Stimulated activated CD4-positive, alpha-beta T cell treated with anti-CD3 and anti-CD28 coated beads, Interleukin-15, amount 100 ng/mL, for 1 hour (primary cell): ENCODE measurements at places on chromosomes 6 and 20.

GRCh38 chr6:158910484-158911440, 89.2 kb downstream of the RSPH3 start:
- no peak for DNase-seq

- DNase-seq, result no peak
Observed at GRCh38 chr20:7389216-7389615, 551.0 kb downstream of the HAO1 start.

GRCh38 chr6:70345619-70346018, 42.7 kb upstream of the COL9A1 start:
- no peak for DNase-seq

DNA sequence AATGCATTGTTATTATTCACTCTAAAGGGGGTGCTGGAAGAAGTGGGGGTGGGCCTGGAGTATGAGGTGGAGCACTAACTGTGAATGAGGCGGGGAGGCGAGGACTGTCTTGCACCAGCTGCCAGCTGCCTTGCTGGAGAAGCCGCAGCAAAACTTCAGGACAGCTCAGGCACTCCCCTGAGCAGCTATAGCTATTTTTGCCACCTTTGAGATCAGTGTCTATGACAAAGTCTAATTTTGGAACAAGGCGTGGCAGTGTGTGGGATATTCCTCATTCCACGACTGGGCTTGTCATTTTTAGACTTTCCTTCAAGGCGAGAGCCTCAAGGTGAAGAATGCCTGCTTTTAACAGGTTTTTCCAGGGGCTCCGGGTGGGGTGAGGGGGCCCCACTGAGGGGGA, 143.8 kb downstream of the DOK5 start:
- no peak for DNase-seq

DNA sequence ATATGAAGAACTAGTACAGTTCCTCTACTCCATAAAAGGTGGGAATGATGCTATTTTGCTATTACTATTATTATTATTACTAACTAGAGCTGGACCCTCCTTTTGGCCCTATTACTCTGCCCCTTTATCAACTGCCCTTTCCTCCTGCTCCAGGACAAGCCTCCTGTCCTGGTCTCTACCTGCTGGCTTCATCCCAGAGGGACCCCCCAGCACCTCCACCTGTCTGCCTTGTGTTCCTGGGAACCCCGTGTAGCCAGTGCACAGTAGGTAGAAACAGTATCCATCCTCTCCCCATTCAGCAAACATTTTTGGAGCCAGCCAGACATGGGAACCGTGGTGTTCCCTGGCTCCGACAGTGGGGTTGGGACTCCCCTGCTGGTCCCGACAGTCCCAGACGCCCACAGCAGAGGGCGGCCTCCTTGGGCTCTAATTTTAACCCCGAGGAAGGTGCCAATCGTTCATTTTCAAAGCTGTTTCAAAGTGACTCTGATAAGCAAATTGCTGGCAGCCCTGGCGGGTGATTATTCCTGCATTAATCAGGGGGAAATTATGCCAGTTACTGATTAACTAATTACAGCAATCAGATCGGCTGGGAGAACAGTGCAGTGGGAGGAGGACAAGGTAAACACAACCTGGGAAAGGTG, 44.2 kb upstream of the MDGA1 start:
- no peak for DNase-seq

GRCh38 chr6:135147637-135148592, 33.2 kb upstream of the MYB start:
- DNase-seq, result no peak

- no peak for DNase-seq
Observed at GRCh38 chr6:6661191-6661590, 72.7 kb downstream of the LY86 start.

GRCh38 chr6:22326500-22326899, 29.7 kb upstream of the PRL start:
- no peak for DNase-seq

- DNase-seq, result no peak
Observed at GRCh38 chr6:29011276-29011734, 6.2 kb upstream of the ZNF311 start.

DNA sequence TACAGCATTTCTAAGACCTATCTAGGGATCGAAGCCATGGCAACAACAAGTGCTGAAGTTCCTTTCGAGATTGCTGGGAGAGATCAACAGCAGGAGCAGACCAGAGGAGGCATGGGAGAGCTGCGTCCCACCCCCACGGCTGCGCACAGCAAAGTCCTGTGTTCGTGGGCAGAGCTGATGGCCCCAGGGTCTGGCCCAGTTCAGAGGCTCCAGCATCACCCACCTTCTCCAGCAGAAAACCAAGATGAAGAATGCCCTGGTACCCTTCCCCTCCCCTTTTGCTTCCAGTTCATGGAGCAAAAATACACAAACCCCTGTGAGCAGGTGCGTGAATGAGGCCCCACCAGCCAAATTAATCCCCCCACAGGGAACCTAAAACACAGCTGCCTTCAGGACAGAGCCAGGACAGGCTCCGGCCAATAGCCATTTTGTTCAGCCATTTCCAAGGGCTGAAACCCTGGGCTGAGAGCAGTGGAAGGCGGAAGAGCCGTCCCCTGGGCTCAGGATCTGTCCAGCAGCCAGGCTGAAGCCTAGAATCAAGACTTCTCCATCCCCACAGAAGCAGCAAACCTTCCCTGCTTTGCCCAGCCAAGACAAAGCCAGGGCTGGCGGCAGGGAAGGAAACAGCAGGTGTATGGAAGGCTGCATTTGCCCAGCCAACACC, 102.8 kb downstream of the PREX1 start:
- no peak for DNase-seq

DNA sequence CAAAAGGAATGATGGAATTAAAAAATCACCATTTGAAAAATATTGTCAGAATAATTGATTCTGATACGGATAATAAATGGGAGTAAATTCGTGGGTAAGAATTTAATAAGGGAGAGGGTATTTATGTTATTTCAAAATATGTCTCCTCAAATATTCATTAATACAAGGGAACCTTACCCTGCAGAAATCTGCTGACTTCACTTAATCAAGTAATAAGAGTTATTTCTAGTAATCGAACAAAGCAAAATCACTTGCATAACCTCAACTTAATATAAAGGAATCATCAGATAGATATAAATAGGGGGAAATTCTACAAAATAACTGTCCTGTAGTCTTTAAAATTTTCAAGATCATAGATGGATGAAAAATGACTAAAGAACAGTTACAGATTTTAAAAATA, 1164.7 kb upstream of the GJE1 start:
- DNase-seq, result no peak

GRCh38 chr20:41063442-41063841, 34.8 kb downstream of the TOP1 start:
- no peak for DNase-seq

DNA sequence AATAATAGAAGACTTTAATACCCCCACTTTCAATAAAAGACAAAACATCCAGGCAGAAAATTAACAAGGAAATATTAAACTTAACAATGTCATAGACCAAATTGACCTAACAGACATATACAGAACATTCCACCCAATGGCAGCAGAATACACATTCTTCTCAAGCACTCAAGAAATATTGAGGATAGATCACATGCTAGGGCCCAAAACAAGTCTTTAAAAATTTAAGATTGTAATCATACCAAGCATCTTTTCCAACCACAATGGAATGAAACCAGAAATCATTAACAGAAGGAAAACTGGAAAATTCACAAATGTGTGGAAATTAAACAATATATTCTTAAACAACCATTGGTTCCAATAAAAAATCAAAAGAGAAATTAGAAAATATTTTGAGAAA, 161.0 kb downstream of the COL12A1 start:
- DNase-seq, result no peak

DNA sequence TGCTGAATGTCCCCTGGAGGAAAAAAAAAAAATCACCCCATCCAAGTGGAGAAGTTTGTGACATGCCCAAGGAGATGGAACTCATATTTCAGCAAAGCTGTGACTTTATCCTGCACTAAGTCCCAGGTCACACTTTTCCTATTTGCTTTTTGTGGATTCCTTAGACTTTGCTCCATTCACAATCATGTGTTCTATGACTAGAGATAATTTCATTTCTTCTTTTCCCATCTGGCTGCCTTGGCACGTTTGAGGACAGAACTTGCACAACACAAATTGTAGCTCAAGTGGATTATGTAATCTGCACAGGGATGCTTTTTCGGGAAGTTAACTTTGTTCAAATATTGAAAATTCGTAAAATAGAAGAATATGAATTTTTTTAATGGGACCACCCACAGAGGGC, 100.7 kb upstream of the PTPN1 start:
- DNase-seq, result no peak

GRCh38 chr20:11677428-11677827, 240.3 kb upstream of the BTBD3 start:
- DNase-seq, result no peak

DNA sequence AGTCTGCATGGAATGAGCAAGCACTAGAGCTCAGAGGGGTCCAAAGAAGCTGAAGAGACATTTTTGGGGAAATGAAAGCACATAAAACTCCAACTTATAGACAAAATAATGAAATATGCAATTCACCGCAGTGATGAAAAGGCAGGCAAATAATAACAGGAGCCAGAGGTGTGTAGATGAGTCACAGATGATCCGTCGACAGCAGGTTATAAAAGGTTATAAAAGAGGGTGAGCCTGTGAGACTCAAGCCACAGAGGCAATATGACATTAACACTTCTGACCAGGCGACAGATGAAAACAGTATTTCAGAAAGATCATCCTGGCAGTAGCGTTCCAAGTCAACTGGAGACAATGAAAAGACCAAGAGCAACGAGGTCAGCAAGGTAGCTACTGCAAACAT, 35.8 kb upstream of the ANKRD60 start:
- DNase-seq, result no peak

GRCh38 chr20:33696448-33696847, 10.3 kb upstream of the E2F1 start:
- no peak for DNase-seq

- no peak for DNase-seq
Observed at GRCh38 chr6:111423055-111423633, 59.9 kb downstream of the REV3L start.

DNA sequence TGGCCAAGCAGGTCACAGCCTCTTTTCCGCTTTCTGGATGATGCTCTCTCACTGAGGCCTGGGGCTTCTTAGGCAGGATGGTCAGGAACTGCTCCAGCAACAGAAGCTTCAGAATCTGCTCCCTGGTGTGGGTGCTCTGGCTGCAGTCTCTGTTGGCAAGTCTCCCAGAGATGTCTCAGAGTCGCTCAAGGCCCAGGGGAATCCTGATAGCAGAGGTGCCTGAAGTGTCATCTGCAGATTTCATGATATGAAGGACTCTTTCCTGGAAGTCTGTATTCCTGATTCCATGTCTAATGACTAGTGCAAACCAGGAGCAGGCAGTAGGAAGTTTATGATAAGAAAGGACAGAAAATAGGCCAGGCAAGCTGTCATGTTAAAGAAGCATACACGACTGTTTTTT, 20.3 kb downstream of the ZSCAN31 start:
- DNase-seq, result no peak

- DNase-seq, result no peak
Observed at GRCh38 chr6:53822401-53823125, 27.8 kb downstream of the LRRC1 start.

DNA sequence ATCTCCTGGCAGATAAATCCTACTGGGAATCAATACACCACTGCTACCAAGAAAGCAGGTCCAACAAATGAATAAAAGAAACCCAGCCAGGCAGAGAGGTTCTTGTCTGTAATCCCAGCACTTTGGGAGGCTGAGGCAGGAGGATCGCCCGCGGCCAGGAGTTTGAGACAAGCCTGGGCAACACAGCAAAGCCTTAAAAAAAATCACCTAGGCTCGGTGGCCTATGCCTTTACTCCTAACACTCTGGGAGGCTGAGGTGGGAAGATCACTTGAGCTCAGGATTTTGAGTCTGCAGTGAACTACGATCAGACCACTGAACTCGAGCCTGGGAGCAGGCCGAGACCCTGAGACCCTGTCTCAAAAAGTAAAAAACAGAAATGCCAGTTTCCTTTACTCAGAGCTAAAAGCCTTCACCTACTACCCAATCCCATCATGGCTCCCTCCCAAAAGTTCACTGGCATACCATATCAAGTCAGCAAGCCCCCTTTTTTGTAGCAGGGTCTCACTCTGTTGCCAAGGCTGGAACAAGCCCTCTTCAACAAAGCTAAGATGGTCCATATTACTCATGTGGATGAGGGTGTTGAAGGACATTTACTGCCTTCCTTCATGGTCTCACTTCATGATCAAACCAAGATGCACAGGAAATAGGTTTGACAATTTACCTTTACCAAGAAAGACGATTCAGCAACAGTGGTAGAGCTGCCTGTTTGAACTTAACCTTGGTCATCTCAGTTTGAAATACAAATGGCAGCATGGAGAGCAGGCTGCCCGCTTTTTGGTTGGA, 5.3 kb downstream of the SNX5 start:
- DNase-seq, result no peak
